ENCODE measurements at places on chromosomes 3 and 15.

GRCh38 chr3:13440204-13440817, 20.2 kb upstream of the NUP210 start:
- DNase-seq: no peak

DNA sequence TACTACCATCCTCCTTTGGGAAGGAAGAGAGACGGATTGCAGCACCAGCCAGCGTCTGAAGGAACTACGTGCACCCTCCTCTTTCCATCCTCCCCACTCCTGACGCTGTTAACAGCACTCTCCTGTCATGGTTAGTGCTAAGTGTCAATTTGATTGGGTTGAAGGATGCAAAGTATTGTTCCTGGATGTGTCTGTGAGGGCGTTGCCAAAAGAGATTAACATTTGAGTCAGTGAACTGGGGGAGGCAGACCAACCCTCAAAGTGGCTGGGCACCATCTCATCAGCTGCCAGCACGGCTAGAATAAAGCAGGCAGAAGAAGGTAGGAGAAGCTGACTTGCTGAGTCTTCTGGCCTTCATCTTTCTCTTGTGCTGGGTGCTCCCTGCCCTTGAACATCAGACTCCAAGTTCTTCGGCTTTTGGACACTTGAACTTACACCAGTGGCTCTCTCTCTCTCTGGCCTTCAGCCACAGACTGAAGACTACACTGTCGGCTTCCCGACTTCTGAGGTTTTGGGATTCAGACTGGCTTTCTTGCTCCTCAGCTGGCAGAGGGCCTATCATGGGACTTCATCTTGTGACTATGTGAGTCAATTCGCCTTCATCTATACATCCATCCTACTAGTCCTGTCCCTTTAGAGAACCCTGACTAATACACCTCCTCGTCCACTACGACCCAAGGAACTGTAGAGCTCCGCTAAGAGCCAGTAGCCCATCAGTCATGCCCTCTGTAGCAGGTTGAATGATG, 128.2 kb upstream of the HES1 start:
- DNase-seq: no peak

DNA sequence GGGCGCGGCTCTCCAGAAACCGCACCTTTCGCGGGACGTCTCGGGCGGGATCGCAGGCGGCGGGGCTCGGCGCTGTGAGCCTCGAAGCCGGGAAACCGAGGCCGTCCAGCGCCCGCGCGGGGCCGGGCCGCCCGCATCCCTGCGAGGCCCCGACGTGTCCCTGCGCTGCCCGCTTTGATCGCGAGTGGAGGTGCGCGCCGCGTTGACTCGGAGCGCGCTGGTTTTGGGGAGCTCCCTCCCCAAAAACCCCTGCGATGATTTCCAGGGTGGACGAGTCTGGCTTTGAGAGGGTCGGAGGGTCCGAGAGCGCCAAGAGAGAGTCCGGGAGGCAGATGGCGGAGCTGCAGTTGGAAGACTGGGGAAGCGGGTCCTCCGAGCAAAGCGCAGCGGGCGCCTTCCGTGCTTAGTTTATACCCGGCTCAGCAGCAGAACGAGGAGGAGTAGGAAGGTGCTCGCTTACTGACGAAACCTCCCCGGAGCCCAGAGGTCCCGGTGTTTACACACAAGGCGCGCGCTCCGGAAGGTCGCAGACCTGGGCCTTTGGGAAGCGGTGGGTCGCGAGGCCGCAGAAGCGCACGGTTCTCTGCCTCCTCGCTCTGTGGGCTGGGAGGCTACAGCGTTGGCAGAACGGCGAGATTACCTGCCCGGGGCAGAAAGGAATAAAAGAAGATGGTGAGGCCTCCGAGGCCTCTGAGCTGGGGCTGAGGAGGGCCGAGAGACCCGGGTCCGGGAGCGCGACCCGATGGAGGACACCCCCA, 687 bp downstream of the ALDH1A3 start:
- no peak for DNase-seq

DNA sequence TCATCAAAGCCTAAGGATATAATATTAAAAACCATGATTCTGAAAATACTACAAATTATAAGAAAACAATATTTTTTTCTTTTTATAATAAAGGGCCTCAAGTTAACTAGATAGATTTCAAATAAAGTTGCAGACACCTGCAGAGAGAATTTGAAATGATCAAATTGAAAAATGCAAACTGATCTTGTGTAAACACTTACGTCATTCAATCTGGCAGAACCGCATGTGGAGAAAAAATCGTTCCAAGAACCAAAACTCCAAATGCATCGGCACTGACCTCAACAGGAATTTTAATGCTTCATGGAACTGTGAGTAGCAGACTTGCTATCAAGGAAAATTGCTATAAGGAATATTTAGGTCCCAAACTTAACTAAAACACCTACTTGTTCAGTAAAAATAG, 17.2 kb downstream of the CPA3 start:
- no peak for DNase-seq

GRCh38 chr15:58515807-58516206, 84.0 kb downstream of the LIPC start:
- no peak for DNase-seq

DNA sequence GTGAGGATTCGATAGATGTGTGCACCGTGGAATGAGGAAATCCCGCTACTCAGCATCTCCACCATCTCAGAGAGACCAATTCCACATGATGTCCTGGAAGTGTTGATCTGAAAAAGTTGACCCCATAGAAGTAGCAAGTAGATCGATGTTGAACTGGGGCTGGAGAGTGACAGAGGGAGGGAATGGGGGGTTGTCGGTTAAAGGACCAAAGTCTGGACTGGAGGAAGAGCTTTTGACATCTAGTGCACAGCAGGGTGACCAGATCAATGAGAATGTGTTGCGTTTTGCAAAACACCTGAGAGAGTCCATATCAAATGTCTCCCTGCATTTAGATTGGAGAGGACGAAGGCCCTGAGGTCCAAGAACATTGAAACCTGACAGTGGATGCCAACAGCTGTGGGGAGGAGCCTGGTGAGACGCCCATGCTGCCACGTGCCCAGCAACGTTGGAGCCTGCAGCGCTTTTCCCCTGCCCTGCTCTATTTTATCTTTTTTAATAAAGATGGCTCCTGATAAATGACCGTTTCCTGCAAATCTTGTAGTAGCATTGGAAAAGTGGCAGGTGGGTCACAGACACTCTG, 30.1 kb upstream of the RPL32 start:
- no peak for DNase-seq

DNA sequence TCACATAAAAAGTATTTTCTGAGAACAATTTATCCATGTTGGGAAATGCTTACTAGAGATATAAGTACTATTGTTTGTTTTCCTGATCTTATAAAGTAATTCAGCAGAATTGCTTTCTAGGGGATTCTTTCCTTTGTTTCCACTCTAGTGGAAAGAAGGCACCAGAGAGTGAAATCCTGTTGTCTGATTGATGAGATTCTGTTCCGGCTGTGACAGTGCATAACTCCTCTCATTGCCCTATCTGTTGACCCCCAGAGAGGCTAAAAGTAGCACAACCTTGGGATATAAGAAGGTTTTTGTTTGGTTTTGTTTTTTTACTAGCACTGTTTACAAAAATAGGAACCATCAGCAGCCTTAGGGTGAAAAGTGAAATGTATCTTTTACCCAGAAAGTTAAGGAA, 114.1 kb downstream of the ALCAM start:
- no peak for DNase-seq

- no peak for DNase-seq
Observed at GRCh38 chr15:50051811-50052419, 67.1 kb downstream of the ATP8B4 start.

DNA sequence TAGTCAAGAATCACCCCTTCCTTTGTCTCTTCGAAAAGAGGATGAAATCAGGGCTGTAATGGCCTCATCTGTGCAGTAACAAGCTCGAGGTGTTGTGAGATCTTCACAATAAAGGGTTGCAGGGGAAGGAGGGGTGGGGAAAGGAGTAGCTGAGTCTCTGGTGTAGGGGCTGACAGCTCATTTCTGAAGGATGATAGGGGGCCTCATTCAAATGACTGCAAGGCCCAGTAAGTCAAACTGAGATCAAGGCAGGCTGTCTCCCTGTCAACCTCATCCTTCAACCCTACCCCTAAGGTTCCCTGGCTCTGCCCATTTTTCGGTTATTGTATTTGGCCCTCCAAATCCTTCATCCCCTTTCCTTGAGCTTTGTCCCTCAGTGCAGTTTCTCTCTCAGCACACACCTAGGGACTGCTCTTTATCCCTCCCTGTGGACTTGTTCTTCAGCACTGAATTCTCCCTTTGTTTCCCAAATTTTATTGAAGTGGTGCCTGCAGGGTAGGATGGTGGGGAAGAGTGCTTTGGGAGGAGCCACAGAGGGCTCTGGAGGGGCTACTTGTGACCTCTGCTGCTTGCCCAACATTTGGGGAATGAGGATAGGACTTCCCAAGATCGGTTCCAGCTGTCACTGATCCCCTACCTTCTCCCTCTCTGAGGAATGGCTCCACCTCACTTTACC, 38.1 kb downstream of the ZNF589 start:
- no peak for DNase-seq

- DNase-seq: no peak
Observed at GRCh38 chr15:75042730-75043508, 19.5 kb downstream of the PPCDC start.

DNA sequence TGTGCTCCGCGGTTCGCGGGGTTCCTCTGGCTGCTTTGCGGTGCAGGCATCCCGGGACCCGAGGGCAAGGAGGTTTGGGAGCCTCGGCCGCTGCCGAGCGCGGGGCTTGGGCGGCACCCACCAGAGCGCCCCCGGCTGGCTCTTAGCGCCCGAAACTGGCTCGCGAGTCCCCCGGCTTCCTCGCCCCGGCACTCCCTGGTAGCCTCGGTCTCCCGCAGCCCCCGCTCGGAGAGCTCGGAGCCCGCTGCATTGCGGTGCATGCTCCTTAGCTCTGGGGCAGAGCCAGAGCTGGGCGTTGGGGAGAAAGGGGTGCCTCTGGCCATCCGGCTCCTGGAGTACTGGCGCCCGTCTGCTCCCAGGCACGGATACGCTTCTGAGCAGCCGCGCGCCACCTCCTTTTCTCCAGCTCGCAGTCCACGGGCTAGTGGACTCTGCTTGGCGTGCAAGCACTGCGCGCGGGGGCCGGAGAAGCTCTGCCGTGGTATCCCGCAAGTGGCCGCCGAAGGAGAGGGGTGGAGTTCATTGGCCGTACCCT, 753 bp downstream of the EPHB1 start:
- no peak for DNase-seq

GRCh38 chr3:150038830-150039229, 68.1 kb upstream of the PFN2 start:
- DNase-seq: no peak

DNA sequence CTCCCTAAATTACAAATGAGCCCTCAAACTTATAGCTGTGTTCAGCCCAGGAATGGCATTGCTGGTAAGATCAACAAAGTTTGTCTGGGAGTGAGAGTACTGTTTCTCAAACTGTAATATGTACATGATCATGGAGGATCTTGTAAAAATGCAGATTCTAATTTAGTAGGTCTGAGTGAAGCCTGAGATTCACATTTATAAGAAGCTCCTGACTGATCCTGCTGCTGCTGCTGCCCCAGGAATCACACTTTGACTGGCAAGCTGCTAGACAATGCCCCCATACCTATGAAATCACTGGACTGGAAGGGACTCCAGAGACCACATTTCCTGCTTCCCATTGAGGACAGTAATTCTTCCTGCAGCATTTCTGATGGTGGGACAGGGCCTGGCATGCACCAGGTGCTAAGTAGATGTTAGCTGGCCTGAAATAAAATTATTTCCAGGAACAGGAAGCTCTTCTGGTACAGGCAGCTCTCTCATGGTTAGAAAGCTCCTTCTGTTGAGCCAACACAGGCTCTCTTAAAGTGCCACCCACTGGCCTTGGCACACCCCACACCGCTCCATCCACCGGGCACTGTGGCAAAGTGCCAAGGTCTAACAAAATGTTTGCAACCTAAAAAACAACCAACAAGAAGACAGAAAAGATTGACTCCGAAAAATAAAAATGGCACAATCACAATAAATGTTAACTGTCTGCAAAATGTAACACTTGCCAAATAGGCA, 36.7 kb upstream of the ZNF710 start:
- no peak for DNase-seq

- no peak for DNase-seq
Observed at GRCh38 chr15:69855258-69856000, 242.3 kb downstream of the TLE3 start.

DNA sequence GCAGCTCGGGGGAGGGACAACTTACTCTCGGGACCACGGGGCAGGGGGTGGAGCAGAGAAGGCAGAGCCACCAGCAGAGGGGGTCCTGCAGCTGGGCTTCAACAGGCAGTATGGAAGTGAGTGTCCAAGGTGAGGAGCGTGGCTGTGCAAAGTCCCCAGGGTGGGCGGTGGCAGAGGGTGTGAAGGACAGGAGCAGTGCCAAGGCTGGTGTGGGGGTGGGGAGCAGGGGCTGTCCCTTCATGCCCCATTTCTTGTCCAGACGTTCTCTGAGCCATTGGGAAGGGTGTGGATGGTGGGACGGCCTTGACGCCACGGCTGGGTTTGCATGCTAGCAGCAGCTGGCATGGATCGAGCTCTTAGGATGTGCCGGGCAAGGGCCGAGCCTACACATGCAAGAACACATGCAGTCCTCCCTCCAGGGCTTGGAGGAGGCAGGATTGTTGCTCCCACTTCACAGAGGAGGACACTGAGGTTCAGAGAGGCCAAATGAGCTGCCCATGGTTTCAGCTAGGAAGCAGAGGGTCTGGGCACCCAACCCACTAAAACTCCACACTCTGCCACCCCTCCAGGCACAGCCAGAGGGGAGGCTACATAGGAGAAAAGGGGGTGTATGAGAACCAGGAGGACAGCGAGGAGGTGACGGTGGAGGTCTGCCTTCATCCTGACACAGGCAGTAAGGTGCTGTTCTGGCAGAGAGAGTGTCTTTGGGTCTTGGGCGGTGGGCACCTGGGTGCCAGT, 93.6 kb downstream of the TBC1D2B start:
- no peak for DNase-seq

DNA sequence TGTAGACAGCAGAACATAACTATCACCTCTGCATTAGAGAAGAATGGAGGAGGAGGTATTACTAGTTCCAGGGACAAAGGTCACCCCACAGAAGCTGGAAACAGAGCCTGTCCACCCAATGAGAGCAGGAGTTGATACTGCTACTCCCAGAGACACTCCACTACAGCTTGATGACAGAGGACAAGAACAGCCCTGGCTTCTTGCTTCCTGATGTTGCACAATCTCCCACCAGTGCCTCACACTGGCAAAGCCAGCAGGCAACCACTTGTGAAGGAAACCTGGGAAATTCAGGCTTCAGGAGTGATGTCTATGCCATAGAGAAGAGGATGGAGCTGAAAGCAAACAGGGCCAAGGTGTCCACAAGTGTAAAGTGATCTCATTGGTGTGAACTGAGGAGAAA, 78.0 kb upstream of the POU1F1 start:
- no peak for DNase-seq

DNA sequence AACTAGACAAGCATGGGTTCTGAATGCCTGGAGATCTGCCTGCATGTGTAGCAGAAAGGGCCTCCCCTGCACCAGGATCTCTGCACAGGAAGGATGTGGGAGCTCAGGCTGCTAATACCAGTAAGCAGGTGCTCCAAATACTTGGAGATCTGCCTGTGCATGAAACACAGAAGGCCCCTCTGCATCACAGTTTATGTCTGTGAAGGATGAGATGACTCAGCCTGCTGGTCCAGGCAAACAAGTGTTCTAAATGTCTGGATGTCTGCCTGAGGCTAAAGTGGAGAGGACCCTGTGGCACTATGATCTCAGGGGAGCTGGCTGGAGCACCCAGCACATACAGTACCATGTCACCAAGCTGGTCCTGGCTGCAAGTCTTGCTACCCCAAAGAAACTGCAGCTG, 678.8 kb downstream of the MCTP2 start:
- no peak for DNase-seq

- no peak for DNase-seq
Observed at GRCh38 chr3:30583973-30584372, 22.4 kb upstream of the TGFBR2 start.

- DNase-seq: no peak
Observed at GRCh38 chr3:173743516-173743915, 346.0 kb downstream of the NLGN1 start.
